Stimulated activated CD4-positive, alpha-beta T cell treated with anti-CD3 and anti-CD28 coated beads, Interleukin-2, amount 100 ng/mL, for 4 hours (primary cell): ENCODE measurements at places on chromosomes 7 and 10.

- DNase-seq, result no peak
Observed at GRCh38 chr10:5159126-5159525, 25.8 kb downstream of the AKR1C8 start.

- DNase-seq, result no peak
Observed at GRCh38 chr10:62541811-62542210, 167.6 kb downstream of the ZNF365 start.

DNA sequence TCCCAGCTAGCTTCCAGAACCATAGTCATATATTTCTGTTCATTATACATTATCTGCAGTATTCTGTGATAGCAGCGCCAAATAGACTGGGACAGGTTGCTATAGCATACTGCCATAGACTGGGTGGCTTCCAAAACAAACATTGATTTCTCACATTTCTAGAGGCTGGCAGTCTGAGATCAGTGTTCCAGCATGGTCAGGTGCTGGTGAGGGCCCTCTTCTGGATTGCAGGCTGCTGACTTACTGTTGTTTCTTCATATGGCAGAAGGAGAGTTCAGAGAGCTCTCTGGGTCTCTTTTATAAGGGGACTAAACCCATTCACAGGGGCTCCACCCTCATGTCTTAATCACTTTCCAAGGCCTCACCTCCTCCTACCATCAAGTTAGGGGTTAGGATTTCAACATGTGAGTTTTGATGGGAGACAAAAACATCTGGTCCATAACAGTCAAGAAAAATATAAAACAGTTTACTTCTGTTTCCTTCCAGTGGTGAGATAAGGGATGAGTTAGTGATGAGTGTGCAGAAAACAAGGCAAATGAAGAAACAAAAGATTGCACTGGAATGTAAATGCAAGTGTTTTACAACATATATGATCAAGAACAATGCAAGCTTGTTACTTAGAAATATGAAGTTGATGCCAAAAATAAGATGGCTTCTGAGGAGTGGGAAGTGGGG is 399.0 kb upstream of the C7orf33 start:
- DNase-seq, result no peak

- DNase-seq, result no peak
Observed at GRCh38 chr7:143385891-143386781, 5.0 kb downstream of the ZYX start.

DNA sequence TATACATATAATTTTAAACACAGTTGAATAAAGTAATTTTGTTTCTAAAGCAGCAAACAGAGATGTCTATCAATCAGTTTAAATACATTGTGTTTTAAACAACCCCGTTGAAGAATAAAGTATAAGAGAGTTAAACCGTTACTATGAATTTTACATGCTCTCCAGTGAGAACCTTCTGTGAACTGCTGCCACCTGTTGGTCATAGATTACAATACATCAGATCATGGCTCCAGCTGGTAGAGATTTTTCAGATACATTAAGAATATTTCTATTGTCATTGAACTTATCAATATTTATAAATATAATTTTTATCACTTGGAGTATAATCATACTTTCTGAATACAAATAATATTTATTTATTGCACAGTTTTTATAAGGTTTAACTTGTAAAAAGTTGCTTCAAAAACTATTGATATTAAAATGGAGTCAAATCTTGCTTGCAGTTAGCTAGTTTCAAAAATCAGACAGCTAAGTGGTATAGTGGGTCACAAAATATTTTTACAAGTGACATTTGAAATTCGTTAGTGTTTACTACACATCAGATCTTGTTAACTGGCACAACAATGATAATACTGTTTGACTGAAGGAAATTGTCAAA is 561.2 kb upstream of the PHF14 start:
- no peak for DNase-seq

GRCh38 chr7:124183649-124184048 is 150.8 kb upstream of the TMEM229A start:
- DNase-seq, result no peak

DNA sequence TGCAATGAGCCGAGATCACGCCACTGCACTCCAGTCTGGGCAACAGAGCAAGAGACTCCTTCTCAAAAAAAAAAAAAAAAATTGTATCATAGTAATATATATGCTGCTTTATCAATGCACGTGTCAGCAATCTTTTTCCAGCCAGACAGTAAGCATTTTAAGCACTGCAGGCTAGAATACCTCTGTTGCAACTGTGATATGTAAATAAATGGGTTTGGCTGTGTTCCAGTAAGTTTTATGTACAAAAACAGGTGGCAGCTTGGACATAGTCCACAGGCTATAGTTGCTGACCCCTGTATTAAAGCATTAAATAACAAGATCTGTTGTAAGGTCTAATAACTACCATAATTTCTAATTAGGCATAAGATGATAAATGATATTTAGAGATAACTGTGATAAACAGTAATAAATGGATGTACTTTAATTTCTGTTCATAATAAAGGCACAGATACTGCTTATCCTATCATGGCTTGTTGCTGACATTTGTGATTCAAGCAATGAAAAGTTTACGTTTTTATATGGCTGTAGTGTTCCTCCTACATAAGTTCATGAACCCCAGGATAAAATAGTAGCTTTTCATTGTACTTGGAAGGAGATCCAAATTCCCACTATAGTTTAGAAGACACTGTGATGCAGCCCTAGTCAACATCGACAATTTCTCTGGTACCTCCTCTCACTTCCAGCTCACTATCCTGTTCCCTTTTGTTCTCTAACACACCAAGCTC is 161.4 kb downstream of the ELMO1 start:
- DNase-seq, result no peak

DNA sequence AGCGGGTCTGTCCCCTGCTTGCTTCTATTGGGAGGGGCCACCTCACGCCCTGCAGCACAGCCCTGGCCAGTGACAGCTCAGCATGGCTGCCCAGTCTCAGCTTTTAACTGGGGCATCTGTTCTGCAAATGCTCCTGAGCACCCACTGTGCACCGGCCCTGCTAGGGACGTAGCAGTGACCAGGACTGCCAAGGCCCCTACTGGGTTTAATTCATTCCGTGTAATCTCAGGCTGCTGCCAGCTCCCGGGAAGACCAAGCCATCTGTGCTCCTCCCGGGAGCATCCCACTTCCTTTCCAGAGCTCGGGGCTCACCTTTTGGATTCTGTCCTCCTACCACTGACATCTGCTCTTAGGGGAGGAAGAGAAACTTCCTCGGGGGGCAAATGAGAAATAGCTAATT is 85.2 kb downstream of the ADARB2 start:
- DNase-seq, result no peak

GRCh38 chr10:113982296-113982695 is 61.4 kb upstream of the ADRB1 start:
- DNase-seq, result no peak

DNA sequence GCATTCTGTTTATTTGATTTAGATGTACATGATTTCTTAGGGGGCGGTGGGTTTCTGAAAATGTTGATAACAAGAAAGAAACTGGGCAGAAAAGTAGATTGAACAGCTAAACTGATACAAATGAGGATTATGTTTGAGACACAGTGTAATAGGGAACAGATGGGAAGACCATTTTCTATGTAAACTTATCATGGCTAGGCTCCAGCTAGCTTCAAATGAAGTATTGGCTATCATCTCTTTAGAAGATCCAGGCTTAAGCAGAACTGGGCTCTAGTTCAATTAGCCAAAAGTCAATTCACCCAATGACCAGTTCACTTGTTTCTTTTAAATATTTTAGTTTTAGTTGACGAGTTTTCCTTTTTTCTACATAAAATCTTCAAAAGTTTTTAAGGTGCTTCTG is 639.5 kb downstream of the ANKRD7 start:
- DNase-seq, result no peak

DNA sequence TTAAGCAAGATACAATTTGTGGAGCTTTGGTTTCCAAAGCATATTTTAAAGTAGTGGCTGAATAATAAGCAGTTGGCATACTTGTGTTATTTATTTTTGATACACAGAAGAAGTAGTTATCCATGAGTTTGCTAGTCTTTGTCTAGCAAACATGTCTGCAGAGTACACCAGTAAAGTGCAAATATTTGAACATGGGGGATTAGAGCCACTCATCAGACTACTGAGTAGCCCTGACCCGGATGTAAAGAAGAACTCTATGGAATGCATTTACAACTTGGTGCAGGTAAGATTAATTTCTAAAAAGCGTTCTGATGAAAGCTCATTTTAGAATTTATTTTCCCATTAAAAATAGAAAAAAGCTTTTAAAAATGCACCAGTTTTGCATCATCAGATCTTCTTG is 31.4 kb downstream of the ARMC3 start:
- no peak for DNase-seq

GRCh38 chr7:44222074-44222473 is 21.3 kb downstream of the YKT6 start:
- DNase-seq, result no peak

DNA sequence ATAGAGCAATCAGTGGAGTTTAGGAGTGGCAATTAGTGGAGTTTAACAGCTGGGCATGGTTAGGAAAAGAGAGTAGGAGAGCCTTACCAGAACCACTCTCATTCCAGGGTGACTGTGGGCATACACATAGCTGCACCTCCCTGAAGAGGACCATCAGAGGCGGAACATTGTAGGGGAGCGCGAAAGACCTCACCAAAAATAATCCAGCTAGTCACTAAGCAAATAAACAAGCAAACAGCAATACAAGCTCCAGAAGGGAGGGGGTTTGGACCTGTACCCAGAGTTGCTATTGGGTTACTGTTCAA is 4.1 kb upstream of the NACAD start:
- no peak for DNase-seq

DNA sequence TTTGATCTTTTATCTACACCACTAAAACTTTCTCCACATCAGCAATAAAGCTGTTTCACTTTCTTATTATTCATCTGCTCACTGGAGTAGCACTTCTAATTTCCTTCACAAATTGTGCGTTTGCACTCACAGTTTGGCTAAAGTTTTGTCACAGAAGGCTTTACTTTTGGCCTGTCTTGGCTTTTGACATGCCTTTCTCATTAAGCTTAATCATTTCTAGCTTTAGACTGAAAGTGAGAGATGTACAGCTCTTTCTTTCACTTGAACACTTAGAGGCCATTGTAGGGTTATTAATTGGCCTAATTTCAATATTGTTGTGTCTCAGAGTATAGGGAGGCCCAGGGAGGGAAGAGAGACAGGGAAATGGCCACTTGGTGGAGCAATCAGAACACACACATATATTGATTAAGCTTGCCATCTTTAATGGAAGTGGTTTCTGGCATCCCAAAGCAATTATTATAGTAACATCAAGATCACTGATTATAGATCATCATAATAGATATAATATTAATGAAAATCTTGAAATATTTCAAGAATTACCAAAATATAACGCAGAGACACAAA is 512.5 kb downstream of the ETV1 start:
- DNase-seq, result no peak

GRCh38 chr7:6074612-6075380 is 43.6 kb downstream of the ANKRD61 start:
- no peak for DNase-seq

DNA sequence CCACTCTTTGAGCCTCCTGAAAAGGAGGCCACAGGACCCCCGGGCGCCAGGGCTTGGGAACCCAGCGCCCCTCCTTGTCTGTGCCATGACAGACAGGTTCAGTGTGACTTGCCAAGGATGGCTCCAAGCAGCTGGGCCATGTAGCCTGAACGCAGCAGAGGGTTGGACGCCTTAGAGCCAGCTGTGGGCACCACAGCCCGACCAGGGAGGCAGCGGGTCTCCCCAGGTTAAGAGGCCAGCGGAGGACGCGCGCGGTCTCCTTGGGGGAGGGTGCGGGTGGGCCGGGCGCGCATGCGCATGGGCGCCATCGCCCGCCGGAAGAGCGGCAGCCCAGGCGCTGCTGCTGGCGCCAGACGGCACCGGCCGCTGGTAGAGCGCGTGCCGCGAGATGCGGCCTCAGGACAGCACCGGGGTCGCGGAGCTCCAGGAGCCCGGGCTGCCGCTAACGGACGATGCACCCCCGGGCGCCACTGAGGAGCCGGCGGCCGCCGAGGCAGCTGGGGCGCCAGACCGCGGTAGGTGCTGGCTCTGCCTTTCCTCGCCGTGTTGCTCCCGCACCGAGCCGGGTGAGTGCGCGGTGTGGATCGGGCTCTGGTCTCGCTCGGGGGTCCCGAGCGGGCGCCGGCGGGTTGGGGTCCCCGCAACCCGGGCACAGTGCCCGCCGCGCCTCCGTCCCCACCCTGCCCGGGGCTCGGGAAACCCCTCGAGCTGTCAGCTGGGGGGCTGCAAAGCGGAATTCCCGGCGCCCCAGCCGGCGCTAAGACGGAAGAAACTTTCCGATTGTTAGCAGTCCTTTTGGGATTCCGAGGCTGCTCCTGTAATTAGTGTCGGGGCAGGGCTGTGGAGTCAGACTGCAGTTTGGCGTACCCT is at the start of gene SLC35G1:
SLC35G1 (plus strand) TSS at position 333 of the 870 bp plus-strand sequence; CDS start at position 389, 56 bp downstream.
- peak; percentile 68 for DNase-seq

GRCh38 chr10:124596962-124597845 is 135.6 kb downstream of the LHPP start:
- DNase-seq, result no peak

GRCh38 chr7:23454881-23455526 is 15.3 kb downstream of the IGF2BP3 start:
- DNase-seq, result no peak

GRCh38 chr7:79531905-79532664 is 78.6 kb upstream of the MAGI2 start:
- no peak for DNase-seq

- no peak for DNase-seq
Observed at GRCh38 chr7:142690554-142691182, 58.6 kb upstream of the PRSS1 start.

DNA sequence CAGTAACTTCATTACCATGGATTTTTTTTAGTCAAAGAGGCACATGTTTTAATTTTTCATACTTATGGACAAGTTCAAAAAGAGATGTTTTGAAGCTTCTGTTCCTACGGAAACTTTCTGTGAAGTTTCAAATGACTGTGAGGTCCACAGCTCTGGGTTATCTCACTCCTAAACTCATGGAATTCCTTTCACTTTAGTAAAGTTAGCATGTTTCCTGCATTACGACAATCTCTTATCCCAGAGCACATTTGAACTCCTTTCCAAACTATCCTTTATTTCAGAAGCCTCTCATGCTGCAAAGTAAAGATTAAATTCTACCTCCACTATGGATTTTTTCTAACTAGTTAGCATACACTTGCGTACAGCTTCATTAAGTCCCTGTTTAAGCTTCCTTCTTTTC is 15.3 kb upstream of the ADD3 start:
- DNase-seq, result no peak

DNA sequence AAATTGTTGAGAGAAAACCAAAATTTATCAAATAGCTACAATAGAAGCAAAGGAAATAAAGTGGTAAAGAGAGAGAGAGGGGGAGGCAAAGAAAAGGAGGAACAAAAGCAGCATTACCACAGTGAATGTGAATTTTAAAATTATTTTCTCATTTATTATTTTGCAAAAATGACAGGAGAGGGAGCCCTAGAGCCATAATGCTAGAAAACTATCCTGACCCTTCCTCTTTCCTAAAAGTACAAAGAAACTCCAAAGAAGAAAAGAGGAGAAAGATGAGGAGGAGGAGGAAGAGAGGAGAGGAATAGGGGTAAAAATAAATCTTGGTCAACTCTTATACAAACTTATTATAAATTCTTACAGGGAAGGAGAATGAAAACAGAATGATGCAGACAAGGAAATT is 921.5 kb downstream of the NRG3 start:
- DNase-seq, result no peak
